ENCODE measurements at places on chromosomes 2 and 18.

GRCh38 chr18:78735131-78736014 is 244.2 kb upstream of the SALL3 start:
- no peaks in the 10 kb centered on the region for H3K27me3 ChIP-seq
- H3K4me1 ChIP-seq, result no peaks in the 10 kb centered on the region
- no peak for DNase-seq

DNA sequence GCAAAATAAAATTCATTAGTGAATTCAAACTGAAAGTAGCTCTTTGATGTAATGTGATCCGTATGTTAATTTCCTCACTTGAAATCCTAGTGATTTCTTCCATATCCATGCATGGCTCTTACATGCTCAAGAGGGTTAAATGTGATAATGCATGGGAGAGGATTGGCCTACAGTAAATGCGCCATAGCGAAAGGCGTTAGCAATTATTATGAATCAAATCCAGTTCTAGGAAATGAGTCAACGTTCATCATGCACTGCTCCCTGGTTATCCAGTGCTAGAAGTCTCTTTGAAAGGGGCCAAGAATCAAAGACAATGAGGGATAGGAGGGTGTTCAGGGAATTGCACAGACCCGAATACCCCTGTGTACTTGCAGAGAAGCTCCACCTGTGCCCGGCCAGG is 101.4 kb upstream of the RASGRP3 start:
- DNase-seq, result peak; percentile 27

- 0 out of 2 replicates have a peak, but pooled peaks cover 1% of the 10 kb centered on the region for H3K36me3 ChIP-seq
- H3K27ac ChIP-seq, result no peak overlapping the region
- H3K4me3 ChIP-seq, result no peak overlapping the region
- no peak for DNase-seq
- H3K4me1 ChIP-seq, result peaks cover 37% of the 10 kb centered on the region
- no peaks in the 10 kb centered on the region for H3K27me3 ChIP-seq
These were observed 28.0 kb downstream of the STEAP3 start for GRCh38 chr2:119251652-119252051.

- H3K27ac ChIP-seq, result no peak overlapping the region
- H3K27me3 ChIP-seq, result no peaks in the 10 kb centered on the region
- H3K36me3 ChIP-seq, result no peaks in the 10 kb centered on the region
- DNase-seq, result no peak
- H3K4me1 ChIP-seq, result no peaks in the 10 kb centered on the region
These were observed 375.0 kb downstream of the RNF144A start for GRCh38 chr2:7292154-7292691.

DNA sequence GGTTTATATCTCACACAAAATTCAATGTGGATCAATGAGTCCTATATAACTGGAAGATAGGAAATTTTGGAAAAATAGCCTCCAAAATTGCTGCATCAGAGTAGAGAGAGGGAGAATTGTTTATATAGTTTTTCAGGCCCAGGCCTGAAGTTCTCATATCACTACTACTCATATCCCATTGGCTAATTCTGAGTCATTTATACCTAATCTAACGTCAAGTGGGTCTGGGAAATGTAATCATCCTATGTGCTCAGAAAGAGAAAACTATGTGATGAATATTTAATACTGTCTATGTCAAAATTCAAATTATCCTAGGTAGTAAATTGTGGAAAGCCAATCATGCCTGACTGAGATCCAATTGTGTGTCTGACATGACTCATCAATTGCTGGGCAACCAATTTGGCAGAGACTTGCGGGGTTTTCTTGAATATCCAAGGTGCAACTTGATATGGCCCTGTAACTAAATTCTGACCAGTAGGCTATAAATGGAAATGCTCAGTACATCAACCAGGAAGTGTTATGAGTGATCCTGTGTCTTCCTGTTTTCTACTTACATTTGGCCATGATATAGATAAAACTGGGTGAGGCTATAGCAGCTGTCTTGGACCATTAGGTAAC is 744.4 kb downstream of the KCNJ3 start:
- H3K27me3 ChIP-seq, result no peaks in the 10 kb centered on the region
- no peak overlapping the region for H3K4me3 ChIP-seq
- H3K36me3 ChIP-seq, result no peaks in the 10 kb centered on the region
- no peak for DNase-seq

GRCh38 chr2:15243762-15244161 is 317.4 kb downstream of the NBAS start:
- H3K4me3 ChIP-seq, result no peak overlapping the region
- peaks cover 2% of the 10 kb centered on the region for H3K36me3 ChIP-seq
- H3K4me1 ChIP-seq, result no peaks in the 10 kb centered on the region
- peak; percentile 46 for DNase-seq
- no peaks in the 10 kb centered on the region for H3K27me3 ChIP-seq
- H3K27ac ChIP-seq, result no peak overlapping the region

DNA sequence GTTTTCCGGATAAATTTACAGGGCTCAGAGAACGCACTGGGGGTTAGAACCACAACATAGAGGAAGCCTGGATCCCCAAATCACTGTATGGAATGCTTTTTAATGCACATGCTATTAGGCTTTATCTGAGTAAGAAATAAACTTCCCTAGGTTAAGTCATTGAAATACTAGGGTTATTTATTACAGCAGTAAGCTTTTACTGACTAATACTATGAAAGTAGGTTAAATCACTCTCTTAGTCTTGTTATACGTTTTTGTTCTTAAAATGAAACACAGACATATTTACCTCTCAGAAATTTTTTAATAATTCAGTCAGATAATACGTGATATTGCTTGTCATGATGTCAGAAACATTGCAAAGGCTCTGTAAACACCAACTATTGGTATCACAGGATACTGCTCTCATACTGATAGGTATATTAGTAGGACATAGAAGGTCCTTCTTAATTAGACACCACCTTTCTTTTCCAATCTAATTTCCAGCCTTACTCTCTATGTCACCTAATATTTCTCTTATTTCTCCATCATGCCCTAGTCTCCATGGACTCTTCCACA is 162.7 kb upstream of the NYAP2 start:
- H3K4me1 ChIP-seq, result no peaks in the 10 kb centered on the region
- peaks cover 3% of the 10 kb centered on the region for H3K27me3 ChIP-seq
- no peaks in the 10 kb centered on the region for H3K36me3 ChIP-seq
- H3K4me3 ChIP-seq, result no peak overlapping the region
- no peak overlapping the region for H3K27ac ChIP-seq
- no peak for DNase-seq

GRCh38 chr18:3619222-3619621 is 169.2 kb downstream of the TGIF1 start:
- no peaks in the 10 kb centered on the region for H3K36me3 ChIP-seq
- H3K27ac ChIP-seq, result no peak overlapping the region

DNA sequence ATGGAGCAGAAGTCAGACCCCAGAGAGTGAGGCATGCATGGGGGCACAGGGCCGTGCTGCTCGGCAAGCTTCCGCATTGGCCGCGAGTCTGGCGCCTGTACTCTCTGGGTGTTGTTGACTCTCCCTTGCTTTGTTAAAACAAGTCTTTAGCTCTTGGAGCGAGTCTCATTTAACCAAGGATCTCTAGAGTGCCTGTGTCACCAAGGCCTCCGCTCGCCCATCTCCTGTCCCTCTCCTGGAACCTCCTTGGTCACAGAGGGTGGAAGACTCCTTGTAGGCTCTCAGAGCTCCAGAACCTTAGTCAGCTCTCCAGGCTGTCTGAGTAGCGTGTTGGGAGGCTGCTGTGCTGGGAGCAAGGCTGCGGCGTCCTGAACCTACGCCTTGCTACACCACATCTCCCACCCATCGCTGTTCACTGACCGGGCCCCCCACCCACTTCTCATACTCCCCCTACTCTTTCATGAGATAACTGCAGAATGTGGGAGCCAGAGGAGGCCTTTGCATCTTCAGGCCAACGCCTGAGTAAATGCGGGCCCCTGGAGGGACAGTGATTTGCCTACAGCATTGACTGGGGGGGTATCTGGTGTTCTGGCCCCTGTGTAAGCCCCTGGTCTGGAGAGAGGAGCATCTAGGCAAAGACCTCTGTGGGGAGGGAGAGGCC is 66.1 kb downstream of the CIB4 start:
- H3K36me3 ChIP-seq, result no peaks in the 10 kb centered on the region
- H3K27me3 ChIP-seq, result peaks cover 68% of the 10 kb centered on the region
- H3K27ac ChIP-seq, result no peak overlapping the region
- H3K4me1 ChIP-seq, result no peaks in the 10 kb centered on the region

GRCh38 chr2:152431370-152432098 is 96.6 kb downstream of the FMNL2 start:
- no peaks in the 10 kb centered on the region for H3K4me1 ChIP-seq
- no peak overlapping the region for H3K27ac ChIP-seq
- H3K4me3 ChIP-seq, result no peak overlapping the region
- H3K36me3 ChIP-seq, result no peaks in the 10 kb centered on the region

GRCh38 chr2:190517468-190517867 is 17.1 kb downstream of the NEMP2 start:
- H3K27ac ChIP-seq, result no peak overlapping the region
- H3K4me3 ChIP-seq, result no peak overlapping the region
- no peaks in the 10 kb centered on the region for H3K27me3 ChIP-seq

DNA sequence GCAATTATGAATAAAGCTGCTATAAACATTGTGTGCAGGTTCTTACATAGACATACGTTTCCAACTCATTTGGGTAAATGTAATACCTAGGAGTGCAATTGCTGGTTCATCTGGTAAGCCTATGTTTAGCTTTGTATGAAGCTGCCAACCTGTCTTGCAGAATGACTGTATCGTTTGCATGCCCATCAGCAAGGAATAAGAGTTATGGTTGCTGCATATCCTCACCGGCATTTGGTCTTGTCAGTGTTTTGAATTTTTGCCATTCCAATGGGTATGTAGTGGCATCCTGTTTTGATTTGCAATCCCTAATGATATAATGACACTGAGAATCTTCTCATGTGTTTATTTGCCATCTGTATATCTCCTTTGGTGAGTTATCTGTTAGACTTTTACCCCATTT is 20.7 kb downstream of the CCDC150 start:
- DNase-seq, result peak; percentile 63
- no peaks in the 10 kb centered on the region for H3K4me1 ChIP-seq
- no peaks in the 10 kb centered on the region for H3K36me3 ChIP-seq
- no peak overlapping the region for H3K27ac ChIP-seq
- H3K4me3 ChIP-seq, result no peak overlapping the region

- no peak for DNase-seq
- H3K4me3 ChIP-seq, result no peak overlapping the region
- H3K4me1 ChIP-seq, result no peaks in the 10 kb centered on the region
- no peaks in the 10 kb centered on the region for H3K36me3 ChIP-seq
- no peak overlapping the region for H3K27ac ChIP-seq
- H3K27me3 ChIP-seq, result no peaks in the 10 kb centered on the region
These were observed 278.3 kb downstream of the RBM43 start for GRCh38 chr2:150983314-150983897.

DNA sequence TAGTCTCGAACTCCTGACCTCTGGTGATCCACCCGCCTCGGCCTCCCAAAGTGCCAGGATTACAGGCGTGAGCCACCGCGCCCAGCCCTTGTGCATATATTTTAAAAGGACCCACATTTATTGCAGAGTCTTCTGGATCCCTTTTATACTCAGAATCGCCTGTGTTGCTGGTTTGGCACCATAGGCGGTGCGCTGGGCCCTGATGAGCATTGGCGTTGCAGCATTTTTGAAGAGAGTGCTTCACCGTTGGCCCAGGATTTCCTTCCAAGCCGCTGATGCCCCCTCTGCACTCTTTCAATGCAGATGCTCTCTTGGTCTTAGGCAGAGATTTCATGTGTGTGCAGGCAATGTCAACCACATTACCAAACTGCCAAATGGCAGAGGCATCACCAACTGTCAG is 13.5 kb upstream of the TFCP2L1 start:
- no peaks in the 10 kb centered on the region for H3K4me1 ChIP-seq
- H3K4me3 ChIP-seq, result no peak overlapping the region
- H3K36me3 ChIP-seq, result no peaks in the 10 kb centered on the region

- H3K27me3 ChIP-seq, result no peaks in the 10 kb centered on the region
- no peak overlapping the region for H3K27ac ChIP-seq
- no peak for DNase-seq
- peaks cover 12% of the 10 kb centered on the region for H3K36me3 ChIP-seq
- H3K4me3 ChIP-seq, result no peak overlapping the region
These were observed 18.0 kb downstream of the REL start for GRCh38 chr2:60899230-60899891.

DNA sequence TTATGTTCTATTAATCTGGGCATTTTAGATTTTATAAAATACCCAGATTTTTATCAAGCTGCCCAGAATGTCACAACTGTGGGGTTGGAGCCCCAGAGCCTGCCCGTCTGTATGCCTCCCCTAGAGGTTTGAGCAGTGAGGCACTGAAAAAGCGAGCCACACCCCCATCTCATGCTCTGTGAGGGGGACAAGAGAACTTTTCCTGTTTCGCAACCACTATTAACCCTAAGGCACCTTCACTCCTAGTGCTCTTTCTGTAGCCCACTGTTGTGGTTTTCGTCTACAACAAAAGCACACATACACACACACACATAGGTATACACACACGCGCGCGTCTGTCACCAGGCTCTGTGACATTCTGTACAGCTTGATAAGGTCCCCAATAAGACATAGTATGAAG is 38.0 kb downstream of the DCDC2C start:
- no peaks in the 10 kb centered on the region for H3K4me1 ChIP-seq
- no peak for DNase-seq
- H3K4me3 ChIP-seq, result no peak overlapping the region

- H3K36me3 ChIP-seq, result no peaks in the 10 kb centered on the region
- H3K27ac ChIP-seq, result no peak overlapping the region
- H3K4me1 ChIP-seq, result no peaks in the 10 kb centered on the region
These were observed 20.3 kb downstream of the OXER1 start for GRCh38 chr2:42743659-42743990.

DNA sequence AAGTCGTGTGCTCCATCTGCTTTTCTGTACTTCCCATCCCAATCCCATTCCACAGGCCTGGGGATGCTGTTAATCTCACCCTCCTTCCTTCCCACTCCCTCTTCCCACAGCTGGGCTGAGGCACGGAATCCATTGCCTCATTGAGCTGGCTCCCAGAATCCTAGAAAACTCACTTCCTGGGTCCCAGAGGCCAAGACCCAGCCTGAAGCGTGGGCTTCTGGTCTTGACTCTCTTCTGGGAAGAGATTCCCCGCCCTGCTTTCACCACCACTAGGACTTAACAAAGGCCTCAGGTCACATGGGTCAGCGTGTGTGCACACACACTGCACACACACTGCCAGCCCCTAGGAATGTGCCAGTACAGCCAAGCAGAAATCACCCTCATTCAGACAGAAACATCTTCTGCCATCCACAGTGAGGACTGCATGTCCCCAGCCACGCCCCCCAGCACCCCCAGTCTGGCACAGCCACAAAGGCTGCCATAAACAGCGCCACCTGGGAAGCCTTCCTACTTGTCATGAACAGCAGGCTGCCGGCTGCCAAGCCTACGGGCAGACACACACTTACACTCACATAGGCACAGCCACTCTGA is 165.8 kb downstream of the TNS1 start:
- H3K27ac ChIP-seq, result peak overlapping the region; percentile 35
- peaks cover 39% of the 10 kb centered on the region for H3K36me3 ChIP-seq
- H3K27me3 ChIP-seq, result no peaks in the 10 kb centered on the region
- H3K4me3 ChIP-seq, result no peak overlapping the region
- DNase-seq, result no peak

GRCh38 chr2:151198645-151199044 is 63.0 kb downstream of the RBM43 start:
- no peaks in the 10 kb centered on the region for H3K27me3 ChIP-seq
- no peak overlapping the region for H3K27ac ChIP-seq
- no peak overlapping the region for H3K4me3 ChIP-seq
- no peak for DNase-seq
